Stimulated activated CD8-positive, alpha-beta memory T cell treated with anti-CD3 and anti-CD28 coated beads, Interleukin-4, amount 100 ng/mL, for 4 hours (primary cell): ENCODE measurements at places on chromosomes 4 and X.

DNA sequence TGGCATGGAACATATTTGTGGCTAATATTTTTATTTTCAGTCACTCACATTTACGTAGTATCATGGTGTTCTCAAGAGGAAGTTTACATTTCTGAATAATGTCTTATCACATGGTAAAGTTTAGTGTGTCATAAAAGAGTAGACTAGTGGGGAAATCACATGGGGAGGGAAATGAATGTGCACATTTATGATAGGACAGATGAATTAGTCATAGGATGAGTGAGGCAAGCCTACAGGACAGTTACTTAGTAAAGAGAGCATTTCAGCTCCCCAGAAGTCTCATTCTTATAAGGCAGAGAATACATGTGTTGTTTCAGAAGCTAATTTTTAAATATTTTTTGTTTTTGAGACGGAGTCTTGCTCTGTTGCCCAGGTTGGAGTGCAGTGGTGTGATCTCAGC, 6.2 kb downstream of the GK start:
- DNase-seq: no peak

GRCh38 chrX:22760513-22761057, 239.2 kb upstream of the DDX53 start:
- DNase-seq: no peak

DNA sequence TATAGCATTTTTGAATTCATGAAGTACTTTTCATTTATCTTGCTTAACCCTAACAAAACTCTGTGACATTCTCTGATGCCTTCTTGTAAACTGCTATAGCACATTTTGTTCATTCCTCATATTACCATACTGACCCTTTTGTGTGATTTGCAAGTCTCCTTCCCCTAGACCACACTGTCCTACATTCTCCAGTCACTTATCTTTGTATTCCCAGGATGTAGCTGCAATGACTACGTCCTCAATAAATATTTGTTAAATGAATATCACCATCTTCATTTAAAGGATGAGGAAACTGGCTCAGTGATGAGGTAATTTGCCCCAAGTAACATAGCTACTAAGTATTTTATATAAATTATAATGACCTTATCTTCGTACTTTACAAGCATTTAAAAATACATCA, 11.9 kb downstream of the HUWE1 start:
- no peak for DNase-seq

DNA sequence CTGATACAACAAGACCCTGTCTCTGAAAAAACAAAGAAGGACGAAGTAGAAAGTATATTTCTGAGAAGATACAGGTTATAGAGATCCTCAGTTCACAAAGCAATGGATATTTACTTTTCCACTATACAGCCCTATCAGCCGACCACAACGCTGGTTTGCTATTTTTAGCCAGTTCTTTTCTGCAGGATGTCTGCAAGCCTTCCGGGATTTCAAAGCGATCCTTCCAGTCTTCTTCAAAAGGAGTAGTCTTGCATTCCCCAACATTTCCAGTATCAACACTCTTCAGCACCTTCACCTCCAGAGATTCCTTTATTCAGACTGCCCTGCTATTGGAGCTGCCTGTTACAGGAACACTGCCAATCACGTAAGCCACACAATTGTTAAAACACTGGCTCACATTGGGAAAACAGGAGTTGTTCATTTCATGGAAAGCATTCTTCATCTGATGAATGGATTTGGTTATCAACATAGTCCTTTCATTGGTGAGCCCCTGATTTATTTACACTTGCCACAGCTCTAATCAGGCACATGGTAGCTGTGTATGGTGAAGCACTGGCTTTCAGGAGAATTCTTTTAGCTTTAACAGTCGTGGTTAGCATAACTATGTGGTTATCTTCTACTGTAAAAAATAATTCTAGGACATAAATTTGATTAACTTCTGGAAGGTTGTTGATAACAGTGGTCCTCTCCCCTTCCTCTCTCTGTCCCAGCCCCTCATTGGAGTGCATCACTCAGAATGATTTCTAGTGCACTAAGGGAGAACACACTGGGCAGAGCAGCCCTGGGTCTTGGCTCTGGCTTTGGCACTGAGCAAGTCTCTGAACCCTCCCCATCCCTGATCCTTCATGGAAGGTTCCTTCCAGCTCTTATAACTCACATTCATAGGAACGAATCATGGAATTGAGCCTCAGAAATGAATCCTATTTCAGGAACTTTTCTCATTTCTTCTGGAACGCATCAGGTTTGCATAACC, 109.9 kb upstream of the SORBS2 start:
- no peak for DNase-seq

GRCh38 chr4:74738464-74739143, 55.7 kb downstream of the BTC start:
- no peak for DNase-seq

- no peak for DNase-seq
Measured at GRCh38 chrX:10110316-10110935, 46.3 kb upstream of the CLCN4 start.

DNA sequence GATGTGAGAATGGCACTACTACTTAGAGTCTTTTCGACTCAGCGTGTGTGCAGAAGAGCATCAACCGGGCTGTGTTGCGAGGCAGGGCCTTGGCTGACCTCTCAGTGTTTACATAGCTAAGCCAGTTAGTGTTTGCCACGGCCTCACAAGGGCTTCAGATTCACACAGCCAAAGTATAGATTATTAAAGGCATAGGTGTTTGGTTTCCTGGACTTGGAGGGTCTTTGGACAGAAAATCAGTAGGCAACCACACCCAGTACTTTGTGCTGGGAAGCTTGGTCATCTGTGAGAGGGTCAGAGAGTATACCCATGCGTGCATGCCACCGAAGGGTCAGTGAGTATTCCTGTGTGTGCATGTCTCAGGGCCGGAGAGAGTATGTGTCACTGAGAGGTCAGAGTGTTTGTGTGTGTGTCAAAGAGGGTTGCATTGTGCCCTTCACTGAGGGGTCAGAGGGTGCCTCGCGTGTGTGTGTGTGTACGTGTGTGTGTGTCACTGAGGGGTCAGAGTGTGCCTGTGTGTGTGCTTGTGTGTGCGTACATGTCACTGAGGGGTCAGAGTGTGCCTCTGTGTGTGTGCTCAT, 69.7 kb upstream of the MSANTD1 start:
- DNase-seq: no peak

DNA sequence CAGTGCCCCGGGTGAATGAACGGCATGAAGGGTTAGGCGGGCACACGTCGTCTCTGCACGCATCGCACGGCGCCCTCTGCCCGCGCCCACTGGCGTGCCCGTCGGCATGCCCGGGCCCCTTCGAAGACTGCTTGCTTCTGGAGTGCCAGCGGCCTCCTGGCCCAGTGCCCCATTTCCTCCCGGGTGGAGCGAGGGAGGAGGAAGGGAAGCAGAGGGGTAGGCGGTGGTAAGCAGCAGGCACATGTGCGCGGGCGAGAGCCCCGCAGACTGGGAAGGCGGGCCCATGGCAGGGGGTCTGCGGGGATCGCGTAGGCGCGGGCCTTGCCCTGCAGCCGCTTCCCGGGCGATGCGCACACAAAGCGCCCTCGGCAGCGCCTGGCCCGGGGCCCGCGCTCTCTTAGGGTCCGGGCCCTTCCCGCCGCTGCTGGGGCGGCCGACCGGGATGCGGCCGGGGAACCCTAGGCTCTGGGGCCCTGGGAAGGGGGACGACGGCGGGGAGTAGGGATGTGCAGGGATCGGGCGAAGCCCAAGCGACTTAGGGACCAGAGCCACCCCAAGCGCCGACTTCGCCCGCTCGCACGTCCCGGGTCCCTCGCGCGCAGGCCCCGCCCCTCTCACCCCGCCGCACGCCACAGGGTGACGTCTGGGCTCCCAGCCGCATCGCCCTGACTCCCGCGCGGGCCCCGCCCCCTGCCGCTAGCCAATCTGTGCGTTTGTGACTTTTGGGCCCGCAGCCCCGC, 866 bp upstream of the EMD start:
- DNase-seq: no peak

DNA sequence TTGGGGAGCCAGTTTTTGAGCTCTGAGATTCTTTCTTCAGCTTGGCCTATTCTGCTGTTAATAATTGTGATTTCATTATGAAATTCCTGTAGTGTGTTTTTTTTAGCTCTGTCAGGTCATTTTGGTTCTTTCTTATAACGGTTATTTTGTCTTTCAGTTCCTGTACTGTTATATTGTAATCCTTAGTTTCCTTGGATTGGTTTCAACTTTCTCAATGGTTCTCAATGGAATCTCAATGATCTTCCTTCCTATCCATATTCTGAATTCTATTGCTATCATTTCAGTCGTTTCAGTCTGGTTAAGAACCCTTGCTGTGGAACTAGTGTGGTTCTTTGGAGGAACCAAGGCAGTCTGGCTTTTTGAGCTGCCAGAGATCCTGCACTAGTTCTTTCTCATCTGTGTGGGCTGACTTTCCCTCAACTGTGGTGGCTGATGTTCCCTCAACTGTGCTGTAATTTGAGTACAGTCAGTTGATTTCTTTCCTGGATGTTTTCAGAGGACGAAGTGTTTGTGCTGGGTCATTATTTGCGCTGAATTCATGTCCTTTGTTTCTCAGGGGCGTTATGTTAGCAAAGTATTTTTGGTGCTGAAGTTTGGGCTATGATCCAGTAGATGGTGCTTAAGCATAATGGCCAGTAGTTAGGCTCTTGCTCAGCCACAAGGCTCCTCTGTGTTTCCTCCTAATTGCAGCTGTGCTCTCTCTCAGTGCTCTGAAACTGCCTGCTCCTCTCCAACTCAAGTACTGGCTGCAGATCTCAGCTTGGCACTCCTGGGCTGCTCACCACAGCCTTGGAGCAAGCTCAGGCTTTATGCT, 27.5 kb downstream of the ENPEP start:
- DNase-seq: no peak

- no peak for DNase-seq
Measured at GRCh38 chr4:26151615-26152014, 169.2 kb upstream of the RBPJ start.

GRCh38 chr4:77432717-77433417, 172.8 kb upstream of the CXCL13 start:
- DNase-seq: no peak

DNA sequence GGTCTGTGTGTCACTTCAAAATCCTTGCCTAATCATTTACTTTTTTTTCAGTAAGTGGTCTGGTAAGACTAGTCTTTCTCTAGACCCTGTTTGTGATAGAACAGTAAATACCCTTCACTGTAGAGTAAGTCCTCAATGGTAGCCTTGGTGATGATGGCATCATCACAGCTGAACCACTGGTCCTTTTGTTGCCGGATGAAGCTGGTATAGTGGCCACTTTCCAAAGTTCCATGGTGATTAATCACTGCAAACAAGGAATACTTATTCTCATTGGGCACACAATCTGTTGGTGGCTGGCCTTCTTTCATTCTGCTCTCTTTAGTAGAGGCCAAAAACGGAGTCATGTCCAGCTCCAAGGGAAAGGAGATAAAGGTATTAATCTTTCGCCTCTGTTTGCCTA, 2.9 kb downstream of the USP51 start:
- DNase-seq: no peak

DNA sequence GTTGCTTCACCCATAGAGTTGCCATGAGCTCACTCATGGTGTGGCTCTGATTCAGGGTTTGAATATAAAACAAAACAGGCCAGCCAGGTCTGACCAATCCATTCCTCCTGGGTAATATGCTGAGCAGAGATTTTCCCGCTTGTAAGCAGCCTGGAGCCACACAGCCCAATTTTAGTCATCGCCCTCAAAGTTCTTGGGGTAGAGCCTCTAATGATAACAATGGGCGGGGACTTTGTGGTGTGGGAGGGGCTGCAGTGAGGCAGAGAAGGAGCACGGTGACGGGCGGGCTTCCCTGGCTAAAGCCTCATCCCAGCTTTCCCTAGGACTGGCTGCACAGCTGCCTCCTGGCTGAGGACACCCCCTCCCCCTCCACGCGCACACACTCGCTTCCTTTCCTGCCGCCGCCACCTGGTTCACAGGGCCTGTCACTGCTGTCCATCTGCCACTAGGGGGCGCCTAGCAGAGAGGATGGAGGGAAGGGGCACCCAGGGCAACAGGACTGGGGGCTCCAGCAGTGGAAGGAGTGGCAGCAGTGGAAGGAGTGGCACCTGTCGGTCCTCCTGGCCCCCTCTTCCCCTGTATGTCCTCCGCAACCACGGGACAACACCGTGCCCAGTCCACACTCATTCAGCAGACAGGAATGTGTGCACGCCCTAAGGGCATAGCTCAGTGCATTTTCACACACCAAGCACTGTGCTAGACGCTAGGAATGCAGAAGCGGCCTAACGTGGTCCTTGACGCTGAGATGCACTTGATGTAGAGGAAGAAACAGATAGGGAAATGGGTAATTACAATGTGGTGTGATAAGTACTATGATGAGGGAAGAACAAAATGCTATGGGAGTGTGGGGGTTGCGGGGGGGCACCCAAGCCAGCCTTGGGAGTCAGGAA, 26.8 kb downstream of the PRPS1 start:
- no peak for DNase-seq

DNA sequence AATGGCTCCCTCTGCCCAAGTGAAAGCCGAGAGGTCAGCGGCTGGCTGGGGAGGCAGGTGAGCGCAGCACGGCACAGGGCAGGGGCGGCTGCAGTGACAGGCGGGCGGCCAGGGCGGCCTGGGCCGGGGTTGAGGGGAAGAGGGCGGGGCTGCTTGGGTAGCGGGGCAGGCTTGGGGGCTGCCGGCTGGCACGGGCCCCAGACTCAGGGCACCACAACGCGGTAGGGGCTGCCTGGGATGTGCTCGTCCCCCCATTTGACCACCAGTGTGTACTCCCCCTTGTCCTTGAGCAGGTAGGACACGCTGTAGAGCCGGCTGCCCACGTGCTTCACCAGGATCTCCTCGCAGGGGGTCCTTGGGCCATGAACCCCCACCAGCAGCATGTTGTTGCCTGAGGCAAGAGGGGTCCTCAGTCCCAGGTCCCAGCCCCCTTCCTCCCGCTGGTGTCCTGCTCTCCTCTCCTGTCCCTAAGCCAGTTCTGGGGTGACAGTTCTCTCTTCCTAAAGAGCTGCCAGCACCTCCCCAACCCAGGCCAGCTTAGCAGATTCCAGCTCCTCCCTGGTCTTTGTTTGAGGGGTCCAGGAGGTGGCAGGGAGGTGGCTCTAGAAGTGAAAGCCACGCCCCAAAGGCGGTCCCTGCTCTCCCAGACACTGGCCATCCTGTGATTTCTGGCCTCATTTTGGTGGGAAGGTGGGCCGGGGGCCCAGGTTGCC, 25.6 kb downstream of the FLNA start:
- DNase-seq: no peak

GRCh38 chr4:25551605-25552004, 104.0 kb upstream of the SLC34A2 start:
- DNase-seq: no peak

DNA sequence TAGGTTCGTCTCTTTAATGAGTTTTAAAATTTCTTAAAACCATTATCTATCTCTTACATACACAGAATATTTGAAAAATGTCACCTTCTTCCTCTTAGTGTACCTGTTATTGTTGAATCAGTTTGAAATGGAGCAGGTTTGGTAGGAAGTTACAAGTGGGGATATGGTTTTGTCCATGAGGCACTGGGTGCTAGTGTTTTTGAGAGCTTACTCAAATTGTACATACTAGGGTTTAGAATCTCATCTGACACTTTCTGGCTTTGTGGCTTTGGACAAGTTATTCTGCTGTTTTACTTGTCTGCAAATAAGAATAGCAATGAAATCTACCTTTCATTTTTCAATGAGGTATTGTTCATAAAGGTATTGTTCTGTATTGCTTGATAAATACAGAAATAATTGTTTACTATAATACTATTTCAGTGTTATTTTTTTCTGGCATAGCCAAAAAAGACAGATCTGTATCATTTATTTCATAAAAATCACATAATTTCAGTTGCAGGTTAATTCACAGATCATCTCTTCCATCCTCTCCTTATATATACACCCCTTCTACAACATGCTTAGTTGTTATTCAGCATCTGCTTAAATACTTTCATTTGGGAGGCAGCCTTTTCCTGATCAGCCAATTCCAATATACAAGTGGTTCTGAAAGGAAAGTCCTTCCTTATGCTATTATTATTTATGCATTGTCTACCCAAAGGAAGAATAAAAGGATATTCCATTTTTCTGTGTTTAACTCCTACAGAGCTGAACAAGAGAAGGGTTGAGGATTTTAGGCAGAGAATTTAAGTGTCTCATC, 13.3 kb downstream of the NCAPG start:
- no peak for DNase-seq
